AG20443 (cell line): ENCODE measurements at places on chromosomes 16 and 17.
A peak's percentile ranks its signal among the peaks of the same experiment; 100 is the strongest.

DNA sequence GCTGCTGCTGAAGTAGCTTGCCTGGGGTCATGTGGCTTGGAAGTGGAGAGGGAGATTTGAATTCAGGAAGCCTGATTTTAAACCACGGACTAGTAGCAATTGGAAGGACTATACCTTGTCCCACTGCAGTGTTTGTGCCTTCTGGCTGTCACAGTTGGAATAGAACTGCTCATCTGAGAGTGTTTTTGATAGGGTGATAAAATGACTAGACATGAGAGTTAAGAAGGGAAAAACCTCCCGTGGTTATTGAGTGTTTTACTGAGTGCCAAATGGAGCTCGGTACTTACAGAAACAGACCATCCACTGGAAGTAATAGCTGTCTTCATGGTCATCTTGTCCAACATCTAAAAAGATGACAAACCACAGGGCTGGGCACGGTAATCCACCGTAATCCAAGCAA is 70.4 kb downstream of the MSI2 start:
- DNase-seq, result no peak

- DNase-seq, result peak; percentile 100
These were observed at the start of gene PLD2 for GRCh38 chr17:4806777-4807604. TSS of gene PLD2 (plus strand) at chr17:4807152. CDS start at chr17:4807773, 621 bp downstream.

GRCh38 chr17:67369676-67370075 is 3.3 kb upstream of the PSMD12 start:
- DNase-seq, result no peak

DNA sequence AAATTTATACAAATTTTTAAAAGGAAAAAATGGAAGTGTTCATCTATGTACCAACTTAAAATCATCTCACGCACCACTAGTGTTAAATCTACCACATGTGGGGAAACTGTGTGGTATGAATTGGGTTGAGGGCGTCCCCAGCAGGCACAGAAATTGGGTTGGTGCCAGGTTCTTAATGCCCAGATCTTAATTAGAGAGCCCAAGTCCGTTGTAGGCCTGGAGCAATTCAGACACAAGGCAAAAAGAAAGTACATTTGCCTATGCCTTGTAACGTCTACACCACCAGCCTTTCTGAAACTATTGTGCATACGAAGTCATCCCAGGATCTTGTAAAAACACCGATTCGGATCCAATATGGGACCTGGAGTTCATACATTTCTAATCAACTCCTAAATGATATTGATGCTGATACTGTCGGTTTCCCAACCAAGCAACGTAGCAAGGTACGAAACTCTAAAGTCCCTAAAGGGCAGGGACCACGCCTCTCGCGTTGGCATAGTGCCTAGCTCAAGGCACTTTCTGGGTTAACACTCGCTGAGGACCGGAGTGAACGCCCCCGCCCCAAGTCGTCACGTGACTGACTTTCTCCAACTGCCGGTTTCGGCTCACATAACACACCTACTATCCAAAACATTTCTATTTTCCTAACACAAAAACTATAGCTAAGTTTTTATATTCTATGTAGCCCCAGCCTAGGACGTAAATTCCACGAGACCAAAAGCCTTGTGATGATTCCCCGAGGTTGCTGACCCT is 945 bp upstream of the UQCRC2 start:
- DNase-seq, result peak; percentile 76

DNA sequence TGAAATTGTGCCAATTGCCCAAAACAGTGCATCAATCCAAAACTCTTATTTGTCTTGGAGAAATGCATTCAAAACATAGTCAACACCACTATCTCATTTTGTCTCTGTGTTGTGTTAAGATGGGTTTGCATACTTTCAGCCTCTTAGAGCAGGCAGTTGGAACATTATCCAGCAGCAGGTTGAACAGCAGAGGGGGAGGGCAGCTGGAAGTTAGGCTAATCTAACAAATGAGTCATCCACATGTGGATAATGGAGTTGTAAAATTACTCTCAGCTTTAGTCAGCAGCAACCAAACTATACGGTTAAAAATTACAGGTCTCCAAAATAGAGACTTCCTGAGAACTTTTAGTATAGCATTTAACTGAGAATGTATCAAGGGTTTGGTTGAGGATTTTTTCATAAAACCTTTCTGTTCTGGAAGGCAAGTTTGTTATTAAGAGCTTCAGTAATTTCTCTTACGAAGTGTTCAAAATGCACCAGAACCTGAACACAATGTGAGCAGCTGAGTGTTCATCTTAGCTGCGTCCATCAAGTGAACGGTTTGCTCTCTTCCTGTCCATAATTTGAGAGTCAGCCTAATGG is 46.3 kb downstream of the PRKCA start:
- peak; percentile 71 for DNase-seq

DNA sequence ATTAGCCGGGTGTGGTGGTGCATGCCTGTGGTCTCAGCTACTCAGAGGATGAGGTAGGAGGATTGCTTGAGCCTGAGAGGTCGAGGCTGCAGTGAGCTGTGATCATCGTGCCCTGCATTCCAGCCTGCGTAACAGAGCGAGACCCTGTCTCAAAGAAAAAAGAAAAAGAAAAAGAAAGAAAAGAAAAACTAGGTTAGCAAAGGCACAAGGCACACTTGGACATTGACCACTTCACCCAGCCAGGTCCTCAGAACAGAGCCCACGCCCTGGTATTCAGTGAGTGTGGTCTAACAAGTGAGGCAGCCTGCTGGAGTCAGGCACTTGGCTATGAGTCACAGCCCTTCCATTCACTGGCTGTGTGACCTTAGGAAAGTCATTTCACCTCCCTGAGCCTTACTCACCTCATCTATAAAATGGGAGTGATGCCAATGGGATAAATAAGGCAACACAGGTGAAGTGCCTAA is 10.4 kb downstream of the MILR1 start:
- peak; percentile 72 for DNase-seq

DNA sequence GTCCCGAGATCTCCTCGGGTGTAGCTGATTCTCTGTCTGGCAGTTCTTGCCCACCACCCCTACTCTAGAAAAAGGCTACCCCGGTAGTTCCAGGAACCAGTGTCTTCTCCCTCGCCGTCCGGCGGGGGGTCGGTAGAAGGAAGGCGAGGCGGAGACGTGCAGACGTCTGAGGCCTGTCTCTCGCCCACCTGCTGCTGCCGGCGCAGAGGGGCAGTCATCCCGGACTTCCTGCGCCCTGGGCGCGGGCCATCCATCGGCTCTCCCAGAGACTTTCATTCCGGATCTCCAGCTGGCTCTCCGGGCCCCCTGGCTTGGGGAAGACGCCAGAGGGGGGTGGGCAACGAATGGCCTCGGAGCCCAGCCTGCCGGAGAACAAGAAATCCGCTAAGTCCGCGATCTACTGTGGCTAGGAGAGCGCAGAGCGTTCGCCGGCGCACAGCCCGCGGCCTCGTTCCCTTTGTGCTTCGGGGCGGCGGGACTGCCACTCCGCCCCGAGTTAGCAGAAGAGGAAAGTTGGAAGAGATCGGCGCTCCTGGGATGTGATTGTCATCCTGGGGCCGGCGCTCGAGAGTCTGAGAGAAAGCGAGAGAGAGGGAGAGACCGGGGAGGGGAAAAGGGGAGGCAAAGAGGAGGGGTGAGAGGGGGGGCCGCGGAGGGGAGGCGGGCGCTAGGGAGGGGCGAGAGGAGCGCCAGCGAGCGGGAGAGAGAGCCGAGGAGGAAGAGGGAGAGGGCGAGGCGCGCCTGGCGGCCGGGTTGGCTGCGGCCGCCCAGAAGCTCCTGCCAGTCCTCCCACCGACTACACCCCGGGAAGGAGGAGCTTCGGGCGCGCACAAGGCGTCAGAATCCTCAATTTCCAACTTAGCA is at the start of gene IRX5:
TSS of gene IRX5 (plus strand) at position 861 of the 864 bp plus-strand sequence. CDS start 334 bp downstream, outside the sequence.
- DNase-seq, result peak; percentile 92

- no peak for DNase-seq
These were observed 57.9 kb upstream of the SLC12A3 start for GRCh38 chr16:56807011-56807675.

DNA sequence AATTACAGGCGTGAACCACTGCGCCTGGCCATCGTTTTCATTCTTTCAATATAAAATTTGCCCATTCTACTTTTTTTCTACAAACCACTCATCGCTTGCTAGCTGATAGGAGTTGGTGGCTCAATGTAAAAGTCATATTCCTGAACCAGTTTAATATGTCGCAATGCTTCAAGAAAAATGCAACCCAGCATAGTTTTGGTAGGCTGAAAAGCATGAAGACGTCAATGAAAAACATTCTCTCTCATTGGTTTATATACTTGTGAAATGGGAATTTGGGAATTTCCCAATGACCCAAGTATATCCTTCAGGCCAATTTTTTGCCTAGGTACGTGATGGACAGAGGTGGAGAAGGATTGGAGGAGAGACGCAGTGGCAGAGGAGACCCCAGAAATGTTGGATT is 26.9 kb downstream of the USP43 start:
- DNase-seq, result no peak

DNA sequence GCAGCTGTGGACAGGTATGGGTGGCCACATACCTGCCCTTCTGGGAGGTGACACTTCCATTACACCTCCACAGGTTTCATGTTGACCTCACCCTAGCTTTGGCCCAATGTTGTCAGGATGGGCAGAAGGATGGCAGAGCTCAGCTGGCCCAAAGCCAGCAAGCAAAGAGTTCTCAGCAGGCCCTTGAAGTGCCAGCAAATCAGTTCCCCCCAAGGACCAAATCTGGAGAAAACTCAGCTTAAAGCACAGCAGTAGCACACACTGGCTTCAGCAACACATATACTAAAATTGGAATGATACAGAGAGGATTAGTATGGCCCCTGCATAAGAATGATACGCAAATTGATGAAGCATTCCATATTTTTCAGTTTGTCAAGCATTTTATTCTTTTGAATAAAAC is 13.4 kb downstream of the ARL4D start:
- no peak for DNase-seq

DNA sequence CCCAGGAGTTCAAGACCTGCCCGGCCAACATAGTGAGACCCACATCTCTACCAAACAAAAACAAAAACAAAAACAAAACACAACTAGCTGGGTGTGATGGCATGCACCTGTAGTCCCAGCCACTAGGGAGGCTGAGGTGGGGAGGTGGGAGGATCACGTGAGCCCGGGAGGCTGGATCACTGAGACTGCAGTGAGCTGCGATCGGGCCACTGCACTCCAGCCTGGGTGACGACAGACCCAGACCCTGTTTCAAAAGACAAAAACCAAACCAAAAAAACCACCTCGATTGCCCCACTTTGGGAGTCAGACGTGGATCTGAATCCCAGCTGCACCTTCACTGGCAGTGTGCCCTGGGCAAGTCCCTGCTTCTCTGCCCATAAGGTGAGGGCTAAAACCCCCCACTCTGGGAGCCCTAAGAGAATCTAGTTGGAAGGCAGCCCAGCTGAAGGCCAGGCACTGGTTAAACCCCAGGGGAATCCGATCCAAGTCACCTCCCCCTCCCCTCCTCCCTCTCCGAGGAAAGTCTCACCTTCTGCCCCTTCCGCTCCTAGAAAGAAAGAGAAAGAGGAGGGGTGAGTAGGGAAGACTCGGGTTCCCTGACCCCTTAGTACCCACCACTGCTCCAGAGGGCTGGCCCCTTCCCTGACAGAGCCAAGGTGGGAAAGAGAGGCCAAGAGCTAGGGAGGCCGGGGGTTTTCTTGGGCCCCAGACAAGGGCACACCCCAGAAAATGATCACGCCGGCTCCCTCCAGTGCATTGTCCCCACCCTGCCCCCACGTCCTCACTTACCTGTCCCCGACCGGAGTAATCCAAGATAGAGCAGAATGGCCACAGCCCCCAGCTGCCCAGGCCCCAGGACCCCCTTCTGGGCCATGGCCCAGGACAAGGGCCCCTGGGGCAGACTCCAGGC is 647 bp downstream of the PRSS8 start:
- DNase-seq, result no peak

DNA sequence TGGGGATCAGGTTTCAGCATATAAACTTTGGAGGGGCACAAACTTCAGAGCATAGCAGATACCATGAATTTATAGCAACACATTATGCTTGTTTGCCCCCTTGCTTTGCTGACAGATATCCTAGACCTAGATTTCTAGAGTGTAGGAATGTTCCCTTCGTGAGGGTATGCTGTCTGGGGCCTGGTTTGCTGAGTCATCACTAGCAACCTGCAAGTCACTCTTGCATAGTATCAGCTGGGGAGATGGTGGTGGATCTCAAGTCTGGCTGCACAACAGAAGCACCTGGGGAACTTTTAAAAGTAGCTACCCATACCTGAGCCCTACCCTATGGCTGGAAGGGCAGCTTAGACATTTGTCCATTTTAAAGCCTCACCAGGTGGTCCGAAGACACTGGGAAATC is 22.3 kb upstream of the HSBP1 start:
- no peak for DNase-seq

DNA sequence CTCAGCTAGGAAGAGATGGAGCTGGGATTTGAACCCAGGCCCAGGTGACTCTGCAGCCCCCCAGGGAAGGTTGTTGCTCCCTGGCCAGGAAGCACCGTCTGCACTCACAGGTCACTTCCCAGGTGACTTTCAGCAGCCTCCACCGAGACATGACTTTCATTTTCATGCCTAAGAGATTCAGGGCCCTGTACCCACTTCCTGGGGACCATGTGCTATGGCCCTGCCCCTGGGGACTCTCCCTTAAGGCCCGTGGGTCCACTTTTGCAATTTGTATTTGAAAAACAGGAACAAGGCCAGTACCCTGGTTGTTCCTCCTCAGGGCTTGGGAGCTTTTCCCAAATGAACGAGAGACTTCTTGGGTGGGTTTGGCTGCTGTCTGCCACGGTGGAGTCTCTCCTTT is 191.0 kb downstream of the IRF8 start:
- DNase-seq, result no peak

GRCh38 chr17:50218771-50219315 is 17.4 kb upstream of the COL1A1 start:
- DNase-seq, result peak; percentile 45

DNA sequence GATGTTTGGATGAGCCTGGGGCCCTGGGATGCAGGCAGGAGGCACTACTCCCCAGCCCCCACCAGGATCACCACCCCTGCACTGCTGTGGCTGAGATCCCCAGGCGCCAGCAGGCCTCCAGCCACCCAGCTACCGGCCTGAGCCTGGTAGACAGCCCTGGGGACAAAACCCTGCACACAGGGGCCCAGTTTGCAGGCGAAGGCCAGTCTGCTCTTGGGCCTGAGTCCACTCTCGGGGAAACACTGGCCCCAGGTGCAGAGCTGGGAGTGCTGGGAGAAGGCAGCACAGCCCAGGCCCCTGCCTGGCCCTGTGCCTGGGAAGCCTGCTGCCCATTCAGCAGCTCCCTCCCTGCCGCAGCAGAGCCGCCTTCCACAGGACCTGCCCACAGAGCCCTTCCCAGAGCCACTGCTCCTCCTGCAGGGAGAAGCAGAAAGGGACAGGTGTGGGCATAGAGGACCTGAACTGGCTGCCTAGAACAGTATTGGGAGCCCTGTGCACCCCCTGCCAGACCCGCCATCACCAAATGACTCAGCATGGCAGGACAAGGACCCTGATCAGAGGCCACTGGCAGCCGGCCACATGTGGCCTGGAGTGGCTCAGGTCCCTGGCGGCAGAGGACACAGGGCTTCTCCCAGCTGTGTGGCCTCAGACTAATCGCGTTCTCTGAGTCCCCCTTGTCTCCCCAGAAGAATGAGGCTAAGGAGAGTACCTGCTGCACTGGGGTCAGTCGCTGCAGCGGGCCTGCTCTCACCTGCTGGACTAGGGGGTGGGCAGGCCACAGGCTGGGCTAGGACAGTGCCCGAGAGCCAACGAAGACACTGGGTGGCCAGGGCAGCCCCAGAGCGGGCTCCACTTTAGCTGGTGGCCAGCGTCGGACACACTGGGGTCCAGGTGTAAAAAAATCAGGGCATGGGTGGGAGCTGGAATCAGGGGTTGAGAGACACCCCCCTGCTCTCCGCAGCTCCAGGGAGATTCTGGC is 10.7 kb downstream of the MSRB1 start:
- DNase-seq, result no peak
